Activated CD4-positive, alpha-beta T cell treated with anti-CD3 and anti-CD28 coated beads for 1 hour (primary cell): ENCODE measurements at places on chromosomes 7 and 10.

DNA sequence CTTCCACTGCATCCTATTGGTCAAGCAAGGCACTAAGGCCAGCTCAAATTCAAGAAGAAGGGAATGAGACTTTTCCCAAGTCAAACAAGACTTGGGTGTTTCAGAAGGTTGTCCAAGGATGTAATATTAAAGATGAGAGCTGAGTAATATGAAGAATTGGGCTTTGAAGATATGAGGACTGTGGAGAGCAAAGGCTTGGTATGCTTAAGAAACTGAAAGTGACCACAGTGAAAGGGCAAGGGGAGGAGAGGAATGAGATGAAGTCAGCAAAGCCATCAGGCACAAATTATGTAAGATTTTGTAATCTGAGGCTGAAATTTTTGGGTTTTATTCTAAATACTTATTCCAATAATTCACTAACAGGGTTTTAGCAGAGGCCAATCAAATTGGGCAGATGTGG lies 38.6 kb upstream of the NPY start:
- no peak for DNase-seq

DNA sequence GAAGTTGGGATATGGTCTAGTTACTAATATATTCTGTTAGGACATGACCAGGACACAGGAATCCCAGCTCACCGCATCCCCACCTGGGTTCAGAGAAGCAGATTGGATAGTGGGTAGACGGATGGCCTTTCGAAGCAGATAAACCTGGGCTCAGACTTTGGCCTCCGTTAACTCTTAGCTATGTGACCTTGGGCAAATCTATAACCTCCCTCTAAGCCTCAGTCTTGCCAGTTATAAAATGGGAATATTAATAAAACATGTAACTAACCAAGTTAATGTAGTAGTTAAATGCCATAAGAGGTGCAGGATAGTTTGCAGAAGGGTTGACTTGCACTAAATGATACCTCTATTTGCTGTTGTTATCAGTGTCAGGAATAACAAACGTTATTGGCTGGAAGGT lies 127.6 kb upstream of the JCAD start:
- no peak for DNase-seq

GRCh38 chr10:44416021-44416771 lies 31.3 kb upstream of the CXCL12 start:
- DNase-seq: no peak

GRCh38 chr7:158975526-158976467 lies 119.4 kb downstream of the DYNC2I1 start:
- no peak for DNase-seq

- DNase-seq: no peak
These were observed 238.8 kb upstream of the BMPER start for GRCh38 chr7:33666531-33666930.

DNA sequence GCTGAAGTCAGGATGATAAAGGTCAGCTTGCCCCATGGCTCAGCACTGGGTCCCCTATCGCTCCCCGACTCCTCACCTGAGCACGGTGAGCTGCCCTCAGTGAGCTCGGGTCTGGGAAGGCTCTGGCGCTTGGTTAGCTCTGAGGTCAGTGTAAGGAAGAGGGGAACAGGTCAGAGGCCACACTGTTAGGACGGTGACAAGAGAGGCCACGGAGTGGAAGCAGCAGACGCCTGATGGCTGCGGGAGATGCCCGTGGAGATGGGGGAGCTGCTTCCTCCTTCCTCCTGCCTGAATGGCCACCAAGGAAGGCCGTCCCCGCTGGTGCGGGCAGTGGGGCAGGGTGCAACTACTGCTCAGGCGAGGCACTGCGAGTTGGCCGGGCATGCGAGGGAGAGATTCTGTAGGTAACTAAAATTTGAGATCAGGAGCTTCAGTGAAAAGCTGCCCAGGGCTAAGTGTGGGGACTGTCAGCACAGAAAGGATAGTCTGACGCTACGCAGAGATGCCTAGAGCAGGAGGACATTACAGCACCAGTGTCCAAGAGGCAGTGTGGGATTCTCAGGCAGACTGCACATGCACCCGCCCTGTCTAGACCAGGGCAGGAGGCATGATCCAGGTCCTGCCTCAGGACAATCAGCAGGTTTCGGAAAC lies 231.3 kb upstream of the GRB10 start:
- no peak for DNase-seq

- DNase-seq: no peak
These were observed 6.5 kb downstream of the LBX1 start for GRCh38 chr10:101222683-101223273.
